ENCODE measurements at places on chromosomes 4 and X. TPM values are rescaled to one million over a fixed set of nuclear protein-coding genes. Genes with fewer than 3 reads are reported as not detected.

GRCh38 chr4:88591787-88592599 lies at the start of gene HERC3:
TSS of gene HERC3 (plus strand) at chr4:88592480. CDS start at chr4:88605824, 13,344 bp downstream.
- DNase-seq: peak; percentile 95

DNA sequence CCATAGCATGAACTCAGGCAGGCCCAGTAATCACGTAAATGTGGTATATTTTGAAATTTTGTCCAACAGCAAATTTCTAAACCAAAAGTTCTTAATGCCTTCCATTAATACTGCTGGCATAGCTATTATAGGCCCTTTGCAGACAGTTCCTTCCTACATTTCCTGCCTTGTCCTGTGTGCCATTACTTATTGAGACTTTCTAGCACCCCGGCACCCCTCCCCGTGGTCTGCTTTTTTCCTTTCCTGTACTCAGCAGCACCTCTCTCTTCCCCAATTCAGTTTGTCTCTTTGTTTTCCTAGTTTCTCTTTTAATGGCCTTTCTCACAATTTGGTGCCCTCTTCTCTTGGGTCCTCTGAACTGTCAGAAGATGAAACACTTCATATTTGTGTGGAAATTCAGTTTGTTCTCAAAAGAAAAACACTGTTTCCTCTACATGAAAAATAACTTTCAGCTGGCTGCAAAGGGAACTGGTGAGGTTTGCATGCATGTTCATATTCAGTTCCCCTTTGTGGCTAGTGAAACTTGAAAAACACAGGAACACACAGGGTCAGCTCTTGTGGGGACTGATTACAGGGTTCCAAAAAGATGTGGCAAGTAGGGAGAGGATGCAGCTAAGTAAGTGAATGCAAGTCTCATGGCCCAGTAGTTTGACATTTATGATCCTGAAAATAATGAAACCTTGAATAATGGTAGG lies 17.1 kb downstream of the GPR34 start:
- DNase-seq: no peak

DNA sequence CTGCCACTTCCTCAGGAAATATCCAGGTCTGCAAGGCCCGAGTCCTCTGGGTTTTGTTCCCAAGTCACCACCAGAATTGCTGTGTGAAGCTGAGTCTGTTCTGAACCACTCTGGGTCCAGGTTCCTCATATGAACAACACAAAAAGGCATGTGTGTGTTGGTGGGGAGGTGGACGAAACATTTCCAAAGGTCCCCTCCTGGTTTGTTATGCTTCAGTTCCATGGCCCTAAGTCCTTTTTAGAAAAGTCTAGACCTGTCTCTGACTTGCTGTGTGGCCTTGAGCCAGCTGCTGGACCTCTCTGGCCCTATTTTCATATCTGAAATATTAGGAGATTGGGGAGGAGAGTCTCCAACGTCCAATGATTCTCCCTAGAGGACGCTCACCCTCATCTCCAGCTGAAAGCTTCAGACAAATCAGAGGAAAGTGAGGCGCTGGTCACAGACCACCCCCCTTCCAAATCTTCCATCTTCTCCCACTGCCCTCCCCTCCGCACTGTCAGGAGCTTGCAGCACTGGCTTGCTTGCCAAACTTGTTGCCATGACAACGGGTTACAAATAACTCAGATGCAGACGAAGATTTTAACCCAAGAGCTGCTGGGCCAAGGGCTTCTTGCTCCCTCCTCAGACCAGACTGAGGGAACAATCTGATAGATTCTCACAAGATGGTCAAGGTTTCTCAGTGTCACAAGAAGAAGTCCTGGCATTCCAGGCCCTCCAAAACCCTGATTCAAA lies 64.5 kb downstream of the SMC1A start:
- no peak for DNase-seq

DNA sequence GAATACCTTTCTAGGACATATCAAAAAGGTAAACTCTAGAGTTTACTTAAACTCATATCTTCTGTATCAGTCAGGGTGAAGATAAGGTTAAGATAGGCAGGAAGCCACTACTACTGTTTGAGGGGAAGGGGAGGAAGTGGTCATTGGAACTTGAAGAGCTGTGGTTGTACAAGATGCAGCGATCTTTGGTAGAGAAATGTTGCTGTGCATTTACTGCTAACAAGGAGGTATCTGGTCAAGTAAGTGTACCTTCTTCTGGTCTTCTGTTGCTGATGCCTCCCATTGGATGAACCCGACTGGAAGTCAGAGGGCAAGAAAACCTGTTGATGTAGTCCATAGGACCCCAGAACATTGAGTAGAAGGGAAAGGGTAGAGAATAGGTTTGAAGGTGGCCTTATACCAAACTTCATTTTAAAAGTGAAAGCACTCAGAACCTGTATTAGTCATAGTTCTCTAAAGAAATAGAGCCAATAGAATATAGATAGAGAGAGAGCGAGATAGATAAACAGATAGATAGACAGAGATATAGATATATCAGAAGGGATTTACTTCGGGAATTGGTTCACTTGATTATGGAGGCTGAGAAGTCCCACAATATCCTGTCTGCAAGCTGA lies 47.9 kb upstream of the TSPAN5 start:
- DNase-seq: no peak

DNA sequence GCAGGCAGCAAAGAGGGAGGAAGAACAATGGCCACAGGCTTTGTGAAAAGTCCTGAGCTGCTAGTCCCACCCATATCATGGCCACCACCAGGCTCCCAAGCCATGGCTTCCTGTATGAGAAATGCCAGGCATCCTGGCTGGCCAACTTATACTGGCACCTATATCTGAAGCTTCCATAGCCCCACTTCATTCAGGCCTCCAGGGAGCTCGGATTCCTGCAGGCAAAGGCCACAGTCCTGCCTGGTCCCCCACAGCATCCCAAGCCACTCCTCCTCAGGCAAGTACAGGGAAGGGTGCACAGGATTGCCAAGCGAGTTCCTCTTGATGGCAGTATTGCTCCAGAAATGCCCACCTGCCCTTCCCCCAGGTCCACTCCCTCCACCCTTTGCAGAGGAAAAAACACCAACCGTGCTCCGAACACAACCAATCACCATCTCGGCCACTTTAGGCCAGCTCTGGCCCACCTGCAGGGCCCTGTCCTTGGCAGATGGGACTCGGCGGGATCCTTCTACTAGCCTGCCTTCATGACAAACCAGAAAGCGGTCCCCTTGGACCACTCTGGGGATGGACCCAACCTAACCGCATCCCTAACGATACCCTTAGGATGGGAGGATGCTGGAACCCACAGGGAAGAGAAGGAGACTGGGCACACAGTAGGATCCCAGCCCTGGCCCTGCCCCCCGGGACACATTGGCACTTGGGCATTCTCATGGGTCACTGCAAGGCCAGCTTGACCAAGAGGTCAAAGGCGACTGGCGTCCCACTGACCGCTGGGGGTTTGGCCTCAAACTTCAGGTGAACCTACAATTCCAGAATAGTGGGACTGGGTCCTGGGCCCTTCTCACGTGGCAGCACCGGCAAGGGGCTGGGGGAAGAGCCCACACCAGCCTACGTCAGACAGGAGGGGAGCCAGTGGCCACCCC lies 220.4 kb upstream of the AGTR2 start:
- DNase-seq: no peak

QDPR gene
- 156 TPM for total RNA-seq
